ENCODE measurements at places on chromosomes 1 and 21. TPM values are rescaled to one million over a fixed set of nuclear protein-coding genes. Genes with fewer than 3 reads are reported as not detected.

The ATP1B1 gene
- total RNA-seq = 7.1 TPM

The UCK2 gene
- 3.3 TPM for total RNA-seq

The FMO5 gene
- 1.7 TPM for total RNA-seq

The ILDR2 gene
- 0.34 TPM for total RNA-seq

The ALPL gene
- total RNA-seq = not detected

The TSPEAR gene
- not detected for total RNA-seq

GRCh38 chr1:56561227-56562019, 17.9 kb downstream of the PLPP3 start:
- no peak for DNase-seq
- peaks cover 10% of the 10 kb centered on the region for H3K27me3 ChIP-seq
- no peak overlapping the region for H3K27ac ChIP-seq

DNA sequence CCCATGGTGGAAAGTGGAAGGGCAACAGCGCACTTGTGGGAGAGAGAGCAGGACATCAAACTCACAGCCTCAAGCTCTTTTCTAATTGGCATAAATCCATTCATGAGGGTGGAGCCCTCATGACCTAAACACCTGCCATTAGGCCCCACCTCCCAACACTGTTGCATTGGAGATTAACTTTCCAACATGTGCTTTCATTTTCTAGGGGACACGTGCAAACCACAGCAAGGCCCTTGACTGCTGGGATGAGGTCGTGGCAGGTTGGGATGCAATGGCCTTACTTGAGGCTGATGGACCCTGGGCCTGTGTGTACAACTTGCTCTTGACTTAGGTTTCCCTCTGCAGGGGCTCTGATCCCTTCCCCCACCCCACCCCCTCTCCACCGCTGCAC, 35.9 kb upstream of the NEK2 start:
- DNase-seq = no peak
- H3K27me3 ChIP-seq = no peaks in the 10 kb centered on the region
- no peaks in the 10 kb centered on the region for H3K36me3 ChIP-seq

DNA sequence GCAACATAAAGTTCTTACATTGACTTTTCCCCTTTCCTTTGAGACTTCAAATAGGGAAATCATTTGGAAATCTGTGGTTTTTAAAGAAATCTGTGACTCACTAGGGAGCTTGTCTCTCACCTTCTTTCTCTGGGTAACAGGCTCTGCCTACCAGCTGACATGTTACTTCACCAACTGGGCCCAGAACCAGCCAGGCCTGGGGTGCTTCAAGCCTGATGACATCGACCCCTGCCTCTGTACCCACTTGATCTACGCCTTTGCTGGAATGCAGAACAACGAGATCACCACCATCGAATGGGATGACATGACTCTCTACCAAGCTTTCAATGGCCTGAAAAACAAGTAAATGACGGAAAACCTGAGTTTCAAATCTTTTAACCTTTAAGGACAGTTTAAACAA, 9.2 kb upstream of the CHIA start:
- H3K27me3 ChIP-seq = no peaks in the 10 kb centered on the region
- no peaks in the 10 kb centered on the region for H3K4me1 ChIP-seq
- no peak overlapping the region for H3K27ac ChIP-seq
- H3K36me3 ChIP-seq = no peaks in the 10 kb centered on the region

DNA sequence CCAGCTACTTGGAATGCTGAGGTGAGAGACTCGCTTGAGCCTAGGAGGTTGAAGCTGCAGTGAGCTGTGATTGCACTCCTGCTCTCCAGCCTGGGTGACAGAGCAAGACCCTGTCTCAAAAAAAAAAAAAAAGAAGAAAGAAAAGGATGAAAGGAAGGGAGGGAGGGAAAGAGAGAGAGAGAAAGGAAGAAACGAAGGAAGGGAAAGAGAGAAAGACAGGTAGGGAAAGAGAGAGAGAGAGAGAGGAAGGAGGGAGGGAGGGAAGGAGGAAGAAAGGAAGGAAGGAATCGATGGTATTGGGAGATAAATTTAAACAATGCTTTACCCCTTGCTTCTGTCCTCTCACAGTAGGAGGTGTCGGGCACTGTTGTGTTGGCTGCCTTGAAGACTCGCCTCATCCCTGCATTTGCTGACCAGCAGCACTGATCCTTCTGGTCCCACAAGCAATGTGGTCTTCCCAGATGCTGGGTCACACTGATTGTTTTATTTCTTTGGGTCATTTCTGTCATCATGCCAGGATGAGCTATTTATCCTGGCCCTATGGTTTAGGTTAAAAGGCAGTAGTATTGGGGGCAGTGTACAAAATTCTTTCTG, 30.9 kb downstream of the GPR137B start:
- H3K27me3 ChIP-seq = no peaks in the 10 kb centered on the region
- no peak overlapping the region for H3K27ac ChIP-seq
- peaks cover 7% of the 10 kb centered on the region for H3K4me1 ChIP-seq
- no peak for DNase-seq
- H3K4me3 ChIP-seq = no peak overlapping the region
- H3K36me3 ChIP-seq = peaks cover 3% of the 10 kb centered on the region

DNA sequence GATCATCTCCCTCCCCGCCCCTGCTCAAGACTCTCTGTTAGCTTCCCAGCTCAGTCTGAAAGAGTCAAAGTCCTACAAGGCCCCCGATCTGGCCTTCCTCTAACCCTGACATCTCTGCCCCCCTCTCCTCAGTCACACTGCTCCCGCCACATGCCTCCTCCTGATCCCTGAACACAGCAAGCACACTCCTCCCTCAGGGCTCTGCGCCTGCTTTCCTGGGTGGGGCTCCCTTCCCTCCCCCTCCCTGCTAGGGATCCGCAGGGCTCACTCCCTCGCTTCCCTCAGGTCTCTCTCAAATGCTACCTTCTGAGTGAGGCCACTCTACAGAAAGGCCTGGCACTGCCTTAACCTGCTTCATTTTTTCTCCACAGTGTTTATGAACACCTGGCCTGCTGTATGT, 5.7 kb upstream of the GALE start:
- DNase-seq = no peak
- no peaks in the 10 kb centered on the region for H3K27me3 ChIP-seq
- peaks cover 28% of the 10 kb centered on the region for H3K4me1 ChIP-seq
- peaks cover 10% of the 10 kb centered on the region for H3K36me3 ChIP-seq
- H3K27ac ChIP-seq = peak overlapping the region; percentile 74

- no peaks in the 10 kb centered on the region for H3K27me3 ChIP-seq
- H3K27ac ChIP-seq = no peak overlapping the region
- H3K4me1 ChIP-seq = peaks cover 4% of the 10 kb centered on the region
- no peaks in the 10 kb centered on the region for H3K36me3 ChIP-seq
These were observed 94.8 kb downstream of the DISC1 start for GRCh38 chr1:231721436-231721835.

- H3K4me1 ChIP-seq = peaks cover 2% of the 10 kb centered on the region
- peaks cover 20% of the 10 kb centered on the region for H3K27me3 ChIP-seq
- H3K27ac ChIP-seq = no peak overlapping the region
- DNase-seq = peak; percentile 29
- H3K36me3 ChIP-seq = no peaks in the 10 kb centered on the region
These were observed 8.2 kb upstream of the SMCP start for GRCh38 chr1:152869808-152870419.

- no peak overlapping the region for H3K4me3 ChIP-seq
- H3K27ac ChIP-seq = no peak overlapping the region
- DNase-seq = no peak
- H3K27me3 ChIP-seq = no peaks in the 10 kb centered on the region
- H3K36me3 ChIP-seq = no peaks in the 10 kb centered on the region
These were observed 22.6 kb downstream of the RCAN1 start for GRCh38 chr21:34592120-34592955.

- no peak for DNase-seq
- H3K27me3 ChIP-seq = peaks cover 5% of the 10 kb centered on the region
- H3K4me3 ChIP-seq = no peak overlapping the region
- H3K36me3 ChIP-seq = peaks cover 3% of the 10 kb centered on the region
These were observed 146.3 kb upstream of the GREM2 start for GRCh38 chr1:240758296-240758695.

Measured in T-helper 17 cell (primary cell).